Keratinocyte (primary cell): ENCODE measurements at places on chromosomes 6 and 20.

DNA sequence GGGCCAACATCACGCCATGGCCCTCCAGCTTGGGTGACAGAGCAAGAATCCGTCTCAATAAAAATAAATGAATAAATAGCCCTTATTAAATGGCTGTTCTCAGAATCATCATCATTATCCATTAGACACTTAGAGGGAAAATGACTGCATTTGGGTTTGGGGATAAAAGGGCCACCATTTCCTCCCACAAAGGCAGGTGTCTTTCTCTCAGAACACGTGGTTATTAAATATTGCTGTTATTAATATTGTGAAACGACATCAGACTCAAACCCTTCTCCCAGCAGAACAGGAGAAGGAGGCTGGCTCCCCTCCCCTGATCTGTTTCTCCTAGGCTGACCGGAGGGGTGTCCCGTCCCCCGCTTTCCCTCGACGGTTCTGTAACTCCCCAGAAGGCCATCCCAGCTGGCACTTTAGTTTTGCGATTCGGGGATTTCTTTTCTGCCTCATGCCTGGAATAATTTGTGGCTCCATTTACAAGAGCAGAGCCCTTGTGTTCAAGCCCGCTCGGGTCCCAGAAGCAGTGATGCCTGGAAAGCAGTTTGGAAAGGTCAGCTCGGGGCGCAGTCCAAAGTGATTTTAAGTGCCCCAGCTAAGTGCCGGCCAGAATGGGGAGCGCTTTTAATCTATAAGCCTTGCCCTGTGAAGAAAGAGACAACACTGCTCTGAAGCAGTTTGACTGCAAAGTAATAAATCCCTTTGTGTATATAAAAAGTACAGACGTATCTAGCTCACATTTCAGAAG, 41.9 kb downstream of the EYA2 start:
- DNase-seq = no peak

DNA sequence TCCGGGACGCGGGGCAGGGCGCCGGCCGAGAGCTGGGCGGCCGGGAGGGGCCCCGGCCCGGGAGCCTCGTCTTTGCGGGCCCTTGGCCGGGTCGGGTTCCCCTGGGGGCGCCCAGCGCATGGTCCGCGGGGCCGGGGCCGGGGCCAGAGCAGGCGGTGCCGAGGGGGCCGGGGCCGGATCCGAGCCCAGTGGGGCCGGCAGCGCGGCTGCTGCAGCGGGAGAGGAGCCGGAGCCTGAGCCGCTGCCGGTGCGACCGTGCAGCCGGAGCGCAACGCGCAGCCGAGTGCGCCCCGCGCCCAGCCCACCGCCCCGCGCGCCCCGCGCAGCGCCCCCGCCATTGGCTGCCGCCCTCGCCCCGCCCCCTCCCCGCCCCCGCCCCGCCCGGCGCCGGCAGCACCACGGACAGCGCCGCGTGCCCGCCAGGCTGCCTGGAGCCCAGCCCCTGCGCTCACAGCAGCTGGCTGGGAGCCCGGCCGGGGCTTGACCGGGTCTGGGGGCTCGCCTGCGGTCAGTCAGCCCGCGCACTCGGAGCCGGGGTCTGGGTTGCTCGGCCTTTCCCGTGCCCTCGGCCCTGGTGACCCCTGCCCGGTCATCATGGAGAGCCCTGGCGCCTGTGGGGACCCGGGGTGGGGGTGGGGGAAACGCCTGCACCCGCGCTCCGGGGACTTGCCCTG, at the start of gene HRH3:
HRH3 (minus strand) TSS at position 287 of the 674 bp plus-strand sequence. CDS start 308 bp downstream, outside the sequence.
- no peak for DNase-seq

DNA sequence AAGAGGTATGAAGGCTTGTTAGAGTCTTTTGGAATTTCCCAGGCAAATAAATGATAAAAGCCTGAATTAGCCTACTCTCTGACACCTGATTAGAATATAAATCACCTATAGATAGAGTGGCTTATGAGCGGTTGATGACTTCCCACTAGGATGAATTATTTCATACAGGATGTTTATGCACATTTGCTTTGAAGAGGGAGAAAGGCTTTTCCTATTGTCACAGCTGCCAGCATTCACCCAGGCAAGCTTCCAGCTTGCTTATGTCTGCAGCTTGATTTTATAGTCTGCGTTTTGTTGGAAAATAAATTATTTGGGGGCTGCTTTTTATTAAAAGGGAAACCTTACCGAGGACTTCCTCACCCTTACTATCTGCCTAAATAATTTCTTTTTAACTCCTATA, 51.3 kb upstream of the EIF2S2 start:
- no peak for DNase-seq

GRCh38 chr20:33211817-33212424, 5.2 kb upstream of the BPIFA3 start:
- DNase-seq = peak; percentile 4

- DNase-seq = no peak
Measured at GRCh38 chr20:24580855-24581254, 111.4 kb downstream of the SYNDIG1 start.

DNA sequence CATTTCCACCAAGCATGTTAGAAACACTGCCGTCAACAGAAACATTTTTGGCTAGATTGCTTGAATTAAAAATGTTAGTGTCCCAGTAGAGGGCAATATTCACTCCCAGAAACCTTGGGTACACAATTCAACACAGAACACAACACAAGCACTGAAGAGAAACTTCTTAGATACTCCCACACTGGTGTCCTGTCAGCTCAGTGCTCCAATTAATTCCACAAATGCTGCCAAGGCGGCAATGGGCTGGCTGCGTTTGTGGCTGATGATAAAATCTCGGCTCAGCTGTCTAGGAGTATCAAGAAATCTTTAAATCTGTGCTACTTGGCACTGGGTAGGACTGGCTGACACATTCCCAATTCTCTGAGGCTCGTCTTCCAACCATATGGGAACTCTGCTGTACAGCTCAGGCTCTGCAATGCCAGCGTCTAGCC, 39.3 kb downstream of the BEND3 start:
- DNase-seq = no peak

- no peak for DNase-seq
Measured at GRCh38 chr20:45283551-45284057, 23.0 kb upstream of the RBPJL start.

- DNase-seq = no peak
Measured at GRCh38 chr20:11431621-11432020, 486.1 kb upstream of the BTBD3 start.

DNA sequence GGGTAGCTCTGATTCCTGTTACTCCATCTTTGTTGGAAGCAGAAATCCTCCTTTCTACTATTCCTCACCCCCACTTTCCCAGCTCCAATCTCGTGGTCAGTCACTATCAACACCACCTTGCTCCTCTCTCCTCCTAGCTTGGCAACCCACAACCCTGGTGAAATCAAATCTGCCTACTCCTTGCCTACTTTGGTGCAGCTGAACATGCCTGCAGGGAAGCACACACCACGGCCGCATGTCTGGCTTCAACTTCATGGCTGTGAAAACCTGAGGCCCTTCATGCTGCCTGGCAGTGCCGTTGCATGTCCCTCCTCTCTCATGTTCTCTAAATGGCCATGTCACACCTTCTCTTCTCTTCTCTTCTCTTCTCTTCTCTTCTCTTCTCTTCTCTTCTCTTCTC, 112.4 kb upstream of the FOXA2 start:
- DNase-seq = no peak
